ENCODE measurements at places on chromosomes 12 and 14.

DNA sequence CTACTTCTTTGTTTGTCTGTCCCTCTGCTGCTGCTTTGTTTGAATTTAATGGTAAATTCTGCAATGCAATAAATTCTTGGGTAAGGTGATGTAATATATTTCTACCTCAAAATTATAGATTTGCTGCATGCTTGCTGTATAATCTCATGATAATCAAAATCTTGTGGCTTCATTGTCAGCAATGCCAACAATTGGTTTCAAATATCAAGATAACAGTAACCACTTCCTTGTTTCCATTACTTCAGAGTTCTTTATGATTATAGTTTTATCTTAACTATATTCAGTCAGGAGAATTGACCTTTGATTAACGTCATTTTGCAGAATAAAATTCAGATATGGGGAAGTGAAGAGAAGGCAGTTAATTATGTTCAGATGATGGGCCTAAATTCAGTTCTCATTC, 30.2 kb upstream of the RNU6-8 start:
- no peak for DNase-seq

DNA sequence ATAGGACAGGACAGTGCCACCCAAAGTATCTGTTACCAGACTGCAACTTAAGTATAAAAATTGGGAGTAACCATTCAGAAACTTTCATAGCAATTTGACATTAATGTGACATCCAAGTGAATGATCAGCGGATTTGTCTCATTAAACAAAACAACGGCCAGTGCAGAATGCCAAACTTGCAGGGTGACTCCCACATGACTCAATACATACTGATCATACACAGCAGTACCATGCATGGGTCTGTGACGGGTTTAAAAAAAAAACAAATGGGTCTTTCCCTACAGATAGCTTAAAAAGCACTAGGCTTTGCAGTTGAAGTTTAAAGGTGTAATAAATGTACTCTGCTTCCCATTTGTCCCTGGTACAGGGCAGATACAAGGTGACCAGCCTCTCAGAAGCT, 116.6 kb downstream of the SLC35F4 start:
- DNase-seq: no peak

DNA sequence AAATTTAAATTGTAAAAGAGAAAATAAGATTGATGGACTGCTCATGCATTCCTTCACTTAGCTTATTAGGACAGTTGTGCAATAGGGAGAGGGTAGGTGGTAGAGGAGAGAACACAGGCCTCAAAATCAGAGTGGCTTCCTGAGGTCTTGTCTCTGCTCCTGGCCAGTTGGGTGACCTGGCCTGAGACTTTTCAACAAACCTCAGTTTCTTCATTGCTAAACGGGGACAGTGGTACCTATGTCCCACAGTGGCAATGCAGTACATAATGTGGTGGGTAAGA, 2.6 kb downstream of the MAP3K12 start:
- no peak for DNase-seq

DNA sequence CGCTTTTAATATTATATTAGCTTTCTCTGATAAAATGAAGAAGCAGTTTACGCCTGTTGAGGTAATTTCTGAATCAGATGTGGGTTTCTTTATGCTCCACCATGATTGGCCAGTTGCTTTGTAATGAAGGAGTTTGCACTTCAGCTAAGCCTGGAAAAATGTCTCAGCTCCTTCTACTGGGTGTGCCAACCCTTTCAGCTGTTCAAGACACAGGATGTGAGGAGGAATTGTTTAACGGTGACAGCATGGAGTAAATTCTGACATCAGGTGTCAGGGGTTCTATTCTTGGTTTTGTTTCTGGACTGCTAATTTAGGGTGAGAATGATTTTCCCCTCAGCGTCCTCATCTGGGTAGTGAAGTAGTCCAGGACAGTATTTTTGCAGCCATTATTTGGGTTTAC, 43.5 kb downstream of the FLRT2 start:
- no peak for DNase-seq

- no peak for DNase-seq
These were observed 17.8 kb upstream of the CD9 start for GRCh38 chr12:6182279-6182898.

DNA sequence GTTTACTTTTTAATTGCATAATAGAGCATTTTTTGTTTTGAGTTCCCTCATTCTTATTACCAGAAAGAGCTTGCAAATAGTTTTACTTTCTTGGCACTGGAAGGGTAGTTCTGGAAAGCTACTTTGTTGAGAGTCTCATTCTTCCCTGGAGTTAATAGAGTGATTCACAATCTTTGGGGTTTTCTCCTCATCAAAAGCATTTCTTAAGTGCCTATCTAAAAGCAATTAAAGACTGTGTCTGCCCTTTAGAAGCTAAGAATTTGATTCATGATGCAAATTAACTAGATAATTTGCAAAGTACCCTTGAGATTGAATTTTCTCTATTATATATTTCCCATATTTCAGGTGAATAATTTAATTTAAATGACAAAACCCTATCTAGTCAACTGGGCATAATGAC, 8.1 kb upstream of the BMAL2 start:
- DNase-seq: no peak

DNA sequence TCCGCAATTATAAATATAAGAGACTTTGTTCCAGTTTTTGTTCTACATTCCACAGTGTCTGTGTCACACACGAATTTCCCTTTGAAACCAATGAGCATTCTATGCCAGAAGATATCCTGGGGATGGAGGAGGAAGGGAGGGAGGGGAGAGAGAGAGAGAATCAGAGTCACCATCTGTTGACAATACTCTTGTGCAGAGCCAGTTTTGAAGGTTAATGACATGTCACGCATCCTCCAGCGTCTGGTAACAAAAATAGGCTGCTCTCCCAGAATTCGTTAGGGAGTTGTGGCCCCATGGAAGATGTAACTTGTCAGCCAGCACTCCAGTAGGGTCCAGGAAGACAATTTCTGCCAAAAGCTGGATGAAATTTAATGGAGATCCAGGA, 213.5 kb upstream of the KRR1 start:
- no peak for DNase-seq

- DNase-seq: peak; percentile 38
These were observed 226.2 kb upstream of the LHX5 start for GRCh38 chr12:113697651-113698509.

- no peak for DNase-seq
These were observed 160.8 kb downstream of the CCER1 start for GRCh38 chr12:90794212-90794611.

- DNase-seq: peak; percentile 31
These were observed 169.0 kb downstream of the PRIMA1 start for GRCh38 chr14:93619176-93619793.

GRCh38 chr12:27703720-27704452, 6.7 kb upstream of the MRPS35 start:
- DNase-seq: peak; percentile 33

DNA sequence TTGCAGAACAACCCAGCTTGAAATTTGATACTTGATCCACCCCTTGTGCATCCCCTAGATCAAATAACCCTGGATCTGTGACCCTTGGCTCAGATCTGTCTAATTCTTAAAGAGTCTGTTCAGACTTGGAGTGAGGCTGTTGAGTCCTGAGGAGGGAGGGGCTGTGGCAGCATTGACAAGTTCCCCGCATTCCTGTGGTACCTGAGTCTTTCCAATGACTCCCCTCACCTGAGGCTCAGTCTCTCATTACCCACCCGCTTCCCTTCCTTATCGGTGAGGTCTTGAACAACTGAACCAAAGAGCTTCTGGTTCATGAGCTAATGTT, 16.1 kb upstream of the HDAC7 start:
- DNase-seq: no peak

Measured in retina (tissue), 1 donor.